RCC 7860 (cell line): ENCODE measurements at places on chromosomes 2 and 18.

GRCh38 chr2:200618590-200619021, 32.8 kb downstream of the AOX1 start:
- no peak for DNase-seq

- no peak for DNase-seq
Observed at GRCh38 chr18:3803350-3803749, 353.4 kb downstream of the TGIF1 start.

GRCh38 chr2:197869501-197870111, 65.2 kb downstream of the PLCL1 start:
- no peak for DNase-seq

GRCh38 chr2:191758518-191759507, 80.9 kb downstream of the NABP1 start:
- peak; percentile 69 for DNase-seq

DNA sequence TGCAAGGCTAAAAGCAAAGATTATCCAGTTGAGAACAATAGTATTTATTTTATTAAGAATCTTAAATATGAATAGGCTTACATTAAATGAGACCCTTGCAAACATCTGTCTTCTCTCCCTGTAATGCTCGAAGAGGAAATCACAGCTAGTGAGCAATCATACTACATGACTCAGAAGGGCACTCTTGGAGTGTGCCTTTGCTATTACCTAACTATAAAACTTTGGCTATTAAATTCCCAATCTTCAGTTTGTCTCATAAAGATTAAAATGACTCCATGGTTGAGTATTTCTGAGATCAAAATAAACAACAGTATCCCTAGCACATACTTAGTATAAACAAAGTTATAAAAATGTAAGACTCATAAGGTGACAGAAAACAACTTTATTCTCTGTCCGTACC, 296.9 kb downstream of the KCNJ3 start:
- no peak for DNase-seq
